Posterior vena cava (tissue), 2 donors: ENCODE measurements at places on chromosomes 5 and 9. TPM values are rescaled to one million over a fixed set of nuclear protein-coding genes. Genes with fewer than 3 reads are reported as not detected.

DNA sequence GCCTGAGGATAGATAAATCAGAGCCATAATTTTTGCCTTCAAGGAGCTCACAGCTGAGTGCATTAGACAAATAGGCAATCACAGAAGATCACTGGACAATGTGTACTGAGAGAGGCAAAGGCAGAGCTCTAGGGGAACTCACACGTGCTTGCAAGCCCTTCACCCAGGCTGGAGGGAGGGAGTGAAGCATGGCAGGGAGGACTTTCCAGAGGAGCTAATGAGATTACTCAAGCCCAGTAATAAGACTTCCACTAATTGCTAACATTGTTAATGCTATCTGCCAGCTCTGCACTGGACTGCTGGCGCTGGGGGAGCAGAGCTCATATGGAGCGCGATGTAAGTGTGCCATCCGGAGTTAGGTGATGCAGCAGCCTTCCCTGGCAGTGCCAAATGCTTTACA is 408.4 kb downstream of the NTRK2 start:
- DNase-seq, result no peak

GRCh38 chr9:18331310-18331684 is 142.7 kb upstream of the ADAMTSL1 start:
- no peak for DNase-seq

GRCh38 chr5:34037726-34038125 is 5.3 kb downstream of the C1QTNF3 start:
- no peak for DNase-seq

GRCh38 chr9:84862308-84862707 is 192.8 kb downstream of the NTRK2 start:
- no peak for DNase-seq

CTNND2 gene
- 0.46 TPM for total RNA-seq

- DNase-seq, result peak; percentile 72
Measured at GRCh38 chr5:179606071-179606909, 17.2 kb downstream of the HNRNPH1 start.

DNA sequence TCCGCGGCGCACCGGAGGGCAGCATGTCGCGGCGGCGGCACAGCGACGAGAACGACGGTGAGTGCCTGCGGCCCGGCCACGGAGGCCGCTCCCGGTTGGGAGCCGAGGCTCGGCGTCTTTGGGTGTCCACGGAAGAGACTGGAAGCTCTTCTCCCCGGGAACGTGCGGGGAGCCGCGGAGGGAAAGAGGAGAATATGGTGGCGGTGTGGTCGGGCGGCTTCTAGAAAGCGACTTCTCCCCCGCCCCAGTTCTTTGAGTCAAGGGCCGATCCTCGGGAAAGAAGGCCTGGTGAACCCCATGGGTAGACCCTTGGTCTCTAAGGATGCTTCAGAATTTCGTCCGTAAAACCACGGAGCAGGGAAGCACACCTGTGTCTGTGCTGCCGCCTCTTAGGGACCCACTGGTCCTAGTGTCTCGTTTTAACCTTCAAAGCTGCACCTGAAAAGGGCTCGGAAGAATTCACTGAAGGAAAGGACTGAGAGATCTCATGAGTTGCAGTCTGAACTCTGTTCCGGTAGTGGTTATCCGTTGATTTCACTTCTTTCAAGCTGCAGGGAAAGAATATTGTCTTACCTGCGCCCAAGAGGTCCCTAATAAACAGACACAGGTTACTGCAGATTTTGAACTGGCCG is 354 bp downstream of the NCBP1 start:
- no peak for DNase-seq

DNA sequence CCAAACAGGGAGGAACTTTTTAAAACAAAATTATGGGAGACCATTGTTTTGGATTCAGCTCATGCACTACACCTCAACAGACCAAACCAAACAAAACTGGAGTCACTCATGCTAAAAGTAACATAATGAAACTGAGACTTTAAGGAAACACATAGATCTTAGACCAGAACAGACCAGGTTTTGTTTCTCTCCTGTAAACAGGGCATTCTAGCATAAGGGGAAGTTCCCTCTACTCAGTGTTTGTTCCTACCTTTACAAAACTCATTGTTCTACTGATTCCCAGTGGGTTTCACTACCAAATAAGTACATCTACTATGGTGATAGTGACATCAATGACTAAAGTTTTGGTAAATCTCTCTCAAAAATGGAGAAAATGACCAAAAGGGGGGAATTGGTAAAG is 1103.6 kb upstream of the EDIL3 start:
- DNase-seq, result no peak

- DNase-seq, result no peak
Measured at GRCh38 chr5:133846478-133847226, 121.8 kb downstream of the C5orf15 start.

STK32A gene
- 0.95 TPM for total RNA-seq

VCP gene
- total RNA-seq, result 179 TPM

- DNase-seq, result no peak
Measured at GRCh38 chr9:27348785-27349697, 52.1 kb upstream of the EQTN start.

- DNase-seq, result no peak
Measured at GRCh38 chr9:97534961-97535594, 33.6 kb downstream of the TMOD1 start.

GRCh38 chr5:39599721-39600431 is 175.1 kb upstream of the DAB2 start:
- DNase-seq, result no peak

GRCh38 chr5:142153674-142154448 is 45.3 kb downstream of the NDFIP1 start:
- DNase-seq, result no peak

DNA sequence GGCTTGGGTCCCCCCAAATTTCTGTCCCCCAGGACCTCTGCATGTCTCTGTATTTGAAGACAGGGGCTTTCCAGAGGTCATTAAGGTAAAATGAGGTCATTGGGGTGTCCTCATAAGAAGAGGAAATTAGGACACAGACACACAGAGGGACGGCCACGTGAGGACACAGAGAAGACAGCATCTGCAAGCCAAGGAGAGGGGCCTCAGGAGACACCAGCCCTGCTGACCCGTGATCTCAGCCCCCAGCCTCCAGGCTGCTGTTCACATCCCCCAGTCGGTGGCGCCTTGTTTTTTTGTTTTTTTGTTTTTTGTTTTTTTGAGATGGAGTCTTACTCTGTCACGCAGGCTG is 1.2 kb upstream of the CCDC183 start:
- DNase-seq, result peak; percentile 28

GRCh38 chr5:173069671-173070070 is 13.5 kb downstream of the CREBRF start:
- DNase-seq, result no peak

C9orf153 gene
- 0.24 TPM for total RNA-seq

ZSWIM6 gene
- total RNA-seq, result 14.0 TPM

HAVCR2 gene
- 16.1 TPM for total RNA-seq

TEK gene
- 14.5 TPM for total RNA-seq

ANKRD20A1 gene
- 2.0 TPM for total RNA-seq

GRCh38 chr9:134135343-134136117 is at the start of gene WDR5:
WDR5 (plus strand) TSS chr9:134136082; CDS start chr9:134139878, 3,796 bp downstream.
- DNase-seq, result peak; percentile 98

- DNase-seq, result no peak
Measured at GRCh38 chr5:120817044-120817985, 353.2 kb downstream of the PRR16 start.
